NCI-H1105 treated with DMSO at 0.1 percent for 48 hours (cell line): ENCODE measurements at places on chromosomes 12 and 14.

- no peak for DNase-seq
These were observed 21.7 kb upstream of the KCNA5 start for GRCh38 chr12:5022025-5022424.

- DNase-seq = peak; percentile 36
These were observed 718 bp downstream of the PACS2 start for GRCh38 chr14:105315211-105315721.

- DNase-seq = no peak
These were observed 1.7 kb upstream of the LDHB start for GRCh38 chr12:21659383-21659782.

- DNase-seq = no peak
These were observed 53.5 kb downstream of the NUAK1 start for GRCh38 chr12:106085213-106085612.

GRCh38 chr12:104348283-104348993 lies 44.9 kb downstream of the EID3 start:
- DNase-seq = no peak

- DNase-seq = no peak
These were observed 74.7 kb downstream of the BMP4 start for GRCh38 chr14:53881921-53882320.

DNA sequence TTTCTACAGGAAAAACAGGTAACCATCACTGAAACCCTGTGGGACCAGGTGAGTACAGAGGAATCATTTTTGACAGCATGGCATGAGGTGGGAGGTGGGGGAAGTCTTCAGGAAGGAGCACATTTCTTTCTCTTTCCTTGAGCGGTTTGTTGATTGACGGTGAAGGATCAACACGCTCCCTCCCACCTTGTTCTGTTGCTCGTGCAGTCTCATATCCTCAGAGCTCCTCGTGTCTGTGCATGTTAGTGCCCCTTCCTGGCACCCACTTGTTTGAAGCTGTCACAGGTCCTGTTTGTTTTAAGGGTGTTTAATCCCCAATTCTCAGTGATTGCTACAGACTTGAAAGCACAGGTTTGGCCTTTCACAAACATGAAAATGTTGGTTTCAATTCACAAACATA lies 4.4 kb downstream of the C12orf54 start:
- no peak for DNase-seq

DNA sequence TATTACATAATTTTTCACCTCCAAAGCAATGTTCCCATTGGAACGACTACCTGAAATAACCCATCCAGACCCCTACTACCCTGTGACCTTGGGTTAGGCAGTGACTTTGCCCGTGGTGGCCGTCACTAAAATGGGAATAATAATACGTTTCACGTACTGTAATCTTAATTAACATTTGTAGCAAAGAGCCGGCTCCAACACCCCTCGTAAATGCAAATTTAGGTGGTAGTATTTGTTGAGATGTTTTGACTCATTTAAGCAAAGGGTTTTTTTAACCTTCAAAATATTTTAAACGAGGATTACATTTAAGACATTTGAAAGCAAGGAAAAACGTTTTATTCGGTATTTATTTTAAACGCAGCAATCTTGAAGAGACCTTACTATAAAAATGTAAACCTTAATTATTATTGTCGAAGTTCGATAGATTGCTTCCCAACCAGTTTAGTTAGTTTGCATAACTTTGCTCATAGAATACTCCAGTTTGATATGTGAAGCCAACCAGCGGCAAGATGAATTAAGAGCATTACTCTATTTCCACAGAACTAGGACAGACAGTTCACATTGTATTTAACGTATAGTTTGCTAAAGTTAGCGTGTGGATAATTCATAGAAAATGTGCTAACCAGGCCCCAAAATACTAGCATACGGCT lies 1.4 kb upstream of the ARID2 start:
- peak; percentile 78 for DNase-seq

- DNase-seq = no peak
These were observed 89.9 kb downstream of the SLC24A4 start for GRCh38 chr14:92412912-92413311.

DNA sequence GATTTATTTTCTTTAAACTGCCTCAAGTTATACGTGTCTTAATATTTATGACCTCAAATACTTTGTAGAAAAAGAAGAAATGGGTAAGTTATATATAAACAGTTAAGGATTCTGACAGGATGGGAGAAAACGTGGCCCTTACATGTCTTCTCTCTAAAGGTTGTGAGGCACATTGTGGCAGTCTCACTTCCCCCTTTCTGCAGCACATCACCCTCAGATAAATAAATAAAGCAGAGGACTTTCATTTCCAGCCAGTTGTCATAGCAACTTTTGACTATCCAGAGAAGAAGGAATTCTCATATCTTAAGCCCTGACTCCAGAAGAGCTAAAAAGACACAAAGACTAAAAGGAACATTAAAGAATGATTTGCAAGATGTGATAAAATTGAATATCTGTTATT lies 28.8 kb upstream of the CEP83 start:
- DNase-seq = no peak

DNA sequence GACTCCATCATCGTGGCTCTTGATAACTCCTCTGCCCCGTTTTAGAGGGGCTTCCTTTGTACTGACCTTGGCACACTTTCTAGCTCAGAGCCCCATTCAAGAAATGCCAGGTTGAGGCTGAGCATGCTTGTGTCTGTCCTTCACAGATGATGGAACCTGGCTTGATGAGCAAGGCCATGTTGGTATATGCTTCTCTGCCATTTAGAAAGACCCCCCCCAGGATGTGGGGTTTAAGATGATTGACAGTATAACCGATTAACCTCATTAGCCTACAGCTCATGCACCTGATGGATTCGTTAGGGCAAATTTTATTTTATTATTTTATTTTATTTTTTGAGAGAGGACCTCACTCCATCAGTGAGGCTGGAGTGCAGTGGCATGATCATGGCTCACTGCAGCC lies 21.0 kb downstream of the BATF start:
- no peak for DNase-seq

- no peak for DNase-seq
These were observed 324.2 kb upstream of the FAR2 start for GRCh38 chr12:28824849-28825248.

GRCh38 chr14:100392356-100392755 lies 69.2 kb downstream of the SLC25A47 start:
- DNase-seq = no peak

DNA sequence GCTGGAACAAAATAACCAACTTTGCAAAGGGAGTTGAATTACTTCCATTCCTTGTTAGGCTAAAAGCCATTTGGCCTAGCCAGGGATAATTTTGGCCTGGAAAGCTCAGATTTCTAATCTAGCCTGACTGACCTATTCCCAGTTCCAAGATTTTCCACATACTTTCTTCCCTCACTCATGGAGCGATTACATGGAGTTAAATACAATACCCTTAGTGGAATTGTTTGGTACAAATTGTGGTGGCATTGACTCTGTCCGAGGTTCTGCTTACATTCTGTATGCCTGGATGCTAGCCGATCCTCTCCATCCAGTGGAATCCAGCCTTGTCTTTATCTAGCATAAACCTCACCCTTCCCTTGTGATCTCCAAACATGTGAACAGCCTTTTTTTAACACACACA lies 965.1 kb downstream of the DIO2 start:
- DNase-seq = no peak

DNA sequence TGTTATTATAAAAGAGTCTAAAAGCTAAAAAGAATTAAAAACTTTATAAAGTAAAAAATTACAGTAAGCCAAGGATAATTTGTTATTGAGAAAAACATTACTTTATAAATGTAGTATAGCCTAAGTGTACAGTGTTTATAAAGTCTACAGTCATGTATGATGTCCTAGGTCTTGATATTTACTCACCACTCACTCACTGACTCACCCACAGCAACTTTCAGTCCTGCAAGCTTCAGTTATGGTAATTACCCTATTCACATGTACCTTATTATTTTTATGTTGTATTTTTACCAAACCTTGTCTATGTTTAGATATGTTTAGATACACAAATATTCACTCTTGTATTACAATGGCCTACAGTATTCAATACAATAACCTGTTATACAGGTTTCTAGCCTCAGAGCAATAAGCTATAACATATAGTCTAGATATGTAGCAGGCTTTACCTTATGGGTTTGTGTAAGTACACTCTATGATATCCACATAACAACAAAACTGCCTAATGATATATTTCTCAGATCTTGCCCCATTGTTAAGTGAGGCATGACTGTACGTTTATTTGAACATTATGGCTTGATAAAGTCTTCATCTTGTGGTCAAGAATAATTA lies 113.7 kb upstream of the KITLG start:
- DNase-seq = no peak

DNA sequence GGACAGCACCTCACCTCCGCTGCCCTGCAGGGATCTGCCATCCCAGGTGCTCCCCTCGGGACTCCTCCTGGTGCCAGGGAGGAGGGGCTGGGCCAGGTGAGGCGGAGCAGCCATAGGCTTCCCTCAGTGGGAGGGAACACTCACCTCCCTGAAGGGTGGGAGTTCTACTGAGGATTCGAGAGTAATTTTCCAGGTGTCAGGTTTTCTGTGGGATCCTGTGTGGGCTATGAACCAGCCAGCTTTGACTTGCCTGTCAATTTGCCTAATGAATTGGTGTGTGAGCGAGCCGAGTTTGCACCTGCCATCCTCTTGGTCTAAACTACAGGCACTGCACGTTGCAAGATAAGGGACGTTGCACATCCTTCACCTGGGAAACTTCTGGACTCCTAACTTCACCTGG lies 50.3 kb downstream of the NOC4L start:
- DNase-seq = peak; percentile 49

- no peak for DNase-seq
These were observed 4.2 kb downstream of the RDH5 start for GRCh38 chr12:55724226-55724939.

DNA sequence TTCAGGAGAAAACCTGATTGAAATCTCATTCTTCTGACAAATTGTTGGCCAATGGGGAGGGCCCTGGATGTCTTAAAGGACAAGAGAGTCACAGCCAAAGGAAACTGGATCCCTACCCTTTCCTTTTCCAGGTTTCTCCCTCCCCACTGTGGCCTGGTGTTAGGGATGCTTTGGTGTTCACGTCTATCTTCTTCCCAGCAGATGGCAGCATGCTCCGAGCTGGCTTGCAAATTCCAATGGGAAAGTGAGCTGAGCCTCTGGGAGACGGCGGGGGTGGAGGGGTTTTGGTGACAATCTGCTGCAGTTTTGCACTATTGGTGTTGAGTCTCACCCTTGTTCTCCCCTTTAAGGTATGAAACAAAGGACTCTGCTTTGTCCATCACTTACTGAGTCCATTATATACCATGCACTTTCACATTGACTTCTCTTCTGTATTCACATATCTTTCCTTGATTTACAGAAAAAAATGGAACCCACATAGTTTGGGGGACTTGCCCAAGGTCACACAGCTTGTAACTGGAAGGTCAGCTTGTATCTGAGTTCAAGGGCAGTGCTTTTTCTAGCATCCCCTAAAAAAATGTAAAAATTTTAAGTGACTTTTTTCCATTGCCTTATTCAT lies 39.3 kb downstream of the CCDC177 start:
- peak; percentile 76 for DNase-seq

DNA sequence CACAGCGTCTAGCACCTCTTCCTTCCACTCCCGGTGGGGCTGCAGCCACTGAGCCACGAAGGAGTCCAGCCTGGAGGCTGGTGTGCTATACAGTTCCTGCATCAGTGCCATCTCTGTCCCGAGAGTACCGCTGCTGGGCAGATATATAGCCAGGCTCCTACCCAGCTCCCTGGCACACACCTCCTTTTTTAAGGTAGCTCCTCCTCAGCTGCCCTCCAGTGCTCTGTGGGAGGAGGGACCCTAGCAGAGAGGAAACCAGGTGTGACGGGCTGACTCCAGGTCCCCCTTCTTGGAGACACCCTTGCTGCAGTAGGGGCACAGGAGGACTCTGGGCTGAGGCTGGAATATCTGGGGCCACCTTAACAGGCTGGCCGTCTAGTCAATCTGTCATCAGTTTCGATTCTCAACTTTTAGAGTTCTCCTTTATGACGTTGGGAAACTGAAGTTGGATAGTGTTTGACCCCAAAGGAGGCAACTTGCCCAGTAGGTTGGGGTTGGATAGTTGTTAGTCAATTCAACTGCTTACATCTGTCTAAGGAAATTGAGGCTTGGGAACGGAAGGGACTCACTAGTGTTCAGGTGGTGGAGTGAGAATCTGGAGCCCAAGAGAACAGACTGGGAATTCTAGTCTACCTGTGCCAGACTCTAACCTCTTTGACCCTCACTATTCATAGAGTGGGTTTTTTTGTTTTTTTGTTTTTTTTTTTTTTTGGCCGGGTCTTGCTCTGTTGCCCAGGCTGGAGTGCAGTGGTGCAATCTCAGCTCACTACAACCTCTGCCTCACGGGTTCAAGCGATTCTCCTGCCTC lies at the start of gene OASL:
TSS of gene OASL (minus strand) at position 386 of the 808 bp plus-strand sequence. CDS start at position 111, 275 bp downstream.
- no peak for DNase-seq

DNA sequence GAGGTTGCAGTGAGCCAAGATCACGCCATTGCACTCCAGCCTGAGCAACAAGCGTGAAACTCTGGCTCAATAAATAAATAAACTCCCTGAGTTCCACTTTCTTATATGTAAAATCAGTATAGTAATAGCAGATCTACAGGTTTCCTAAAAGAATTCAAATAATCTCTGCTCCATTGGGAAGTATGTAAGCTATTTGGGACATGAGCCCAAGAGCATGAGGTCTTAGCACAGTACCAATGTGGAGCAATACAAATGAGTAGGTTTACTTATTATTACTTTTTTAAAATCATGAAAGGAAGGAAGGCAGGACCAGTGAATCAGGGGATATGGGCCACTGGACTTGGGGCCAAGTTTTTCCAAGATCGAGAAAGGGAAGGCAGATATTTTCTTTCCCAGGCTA lies 216.9 kb upstream of the DIO2 start:
- DNase-seq = no peak

- no peak for DNase-seq
These were observed 72.8 kb downstream of the SLCO1B3 start for GRCh38 chr12:20883288-20883687.

- DNase-seq = no peak
These were observed 34.8 kb downstream of the PLXNC1 start for GRCh38 chr12:94182986-94183707.

DNA sequence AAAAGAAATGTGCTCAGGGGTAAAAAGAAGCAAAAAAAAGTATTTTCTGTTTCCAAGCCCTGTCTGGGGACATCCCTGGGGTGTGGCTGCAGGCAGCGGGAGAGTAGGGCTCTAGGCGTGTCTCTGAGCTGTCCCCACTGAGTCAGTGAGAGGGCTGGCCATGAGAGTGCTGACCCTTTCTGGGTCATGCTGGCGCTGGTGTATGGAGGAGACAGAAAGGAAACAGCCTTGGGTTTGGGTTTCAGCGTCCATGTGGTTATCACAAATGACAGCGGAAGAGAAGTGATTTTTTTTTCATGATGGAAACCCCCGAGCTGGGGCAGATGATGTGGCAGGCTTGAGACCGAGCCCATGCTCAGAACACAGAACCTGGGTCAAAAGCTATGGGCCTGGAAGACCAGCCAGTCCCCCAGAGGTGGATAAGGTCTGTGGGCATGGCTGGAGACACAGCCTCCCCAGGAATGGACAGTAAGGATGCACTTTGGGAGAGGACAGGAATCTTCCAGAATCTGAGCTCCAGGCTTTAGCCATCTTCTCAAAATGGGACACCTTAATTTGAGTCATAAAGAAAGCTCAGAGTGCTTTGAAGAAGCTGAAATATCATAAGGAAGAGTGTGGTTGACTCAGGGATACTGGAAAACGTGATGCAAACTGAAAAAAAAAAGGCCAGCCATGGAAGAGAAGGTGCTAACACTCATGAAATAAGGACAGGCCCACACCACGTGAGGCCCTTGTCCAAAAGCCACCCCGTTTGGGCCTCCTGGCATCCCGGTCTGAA lies 36.2 kb downstream of the SYNE3 start:
- DNase-seq = no peak

GRCh38 chr14:92755495-92755894 lies 7.1 kb upstream of the LGMN start:
- DNase-seq = no peak

- no peak for DNase-seq
These were observed 805.4 kb downstream of the VRK1 start for GRCh38 chr14:97602438-97603117.
